ENCODE measurements at places on chromosomes 11 and 22. TPM values are rescaled to one million over a fixed set of nuclear protein-coding genes. Genes with fewer than 3 reads are reported as not detected.

CHEK1 gene
- total RNA-seq: 1.7 TPM

KDELR3 gene
- total RNA-seq: 18.2 TPM

GTSE1 gene
- total RNA-seq: 0.32 TPM

OR4D5 gene
- total RNA-seq: not detected

GRK3 gene
- total RNA-seq: 4.8 TPM

OR4A5 gene
- not detected for total RNA-seq

OR8G1 gene
- total RNA-seq: not detected

MAFF gene
- total RNA-seq: 9.8 TPM

FIBP gene
- 62.6 TPM for total RNA-seq

EXPH5 gene
- 0.46 TPM for total RNA-seq

SMIM35 gene
- not detected for total RNA-seq

SLC6A5 gene
- not detected for total RNA-seq

TLCD5 gene
- total RNA-seq: 16.6 TPM

CTSC gene
- total RNA-seq: 19.3 TPM

APOA4 gene
- total RNA-seq: not detected

GAB4 gene
- not detected for total RNA-seq

MUC5B gene
- not detected for total RNA-seq

SHISAL1 gene
- 0.70 TPM for total RNA-seq

POU2AF1 gene
- 0.13 TPM for total RNA-seq

PDE2A gene
- 28.8 TPM for total RNA-seq

MFRP gene
- total RNA-seq: not detected

ARHGAP20 gene
- total RNA-seq: 0.19 TPM

KCNE3 gene
- 2.1 TPM for total RNA-seq

HOATZ gene
- not detected for total RNA-seq

ELF5 gene
- not detected for total RNA-seq

ALG8 gene
- 15.4 TPM for total RNA-seq

KREMEN1 gene
- total RNA-seq: 52.1 TPM

ASCL2 gene
- total RNA-seq: not detected

OR52H1 gene
- not detected for total RNA-seq

Measured in cardiac septum (tissue), 1 donor.